LHCN-M2 (cell line): ENCODE measurements at places on chromosomes 6 and 20. TPM values are rescaled to one million over a fixed set of nuclear protein-coding genes. Genes with fewer than 3 reads are reported as not detected.

GRCh38 chr20:21191839-21192238 lies 66.0 kb downstream of the KIZ start:
- DNase-seq, result no peak

- no peak for DNase-seq
Observed at GRCh38 chr6:154766288-154766687, 33.1 kb downstream of the SCAF8 start.

DNA sequence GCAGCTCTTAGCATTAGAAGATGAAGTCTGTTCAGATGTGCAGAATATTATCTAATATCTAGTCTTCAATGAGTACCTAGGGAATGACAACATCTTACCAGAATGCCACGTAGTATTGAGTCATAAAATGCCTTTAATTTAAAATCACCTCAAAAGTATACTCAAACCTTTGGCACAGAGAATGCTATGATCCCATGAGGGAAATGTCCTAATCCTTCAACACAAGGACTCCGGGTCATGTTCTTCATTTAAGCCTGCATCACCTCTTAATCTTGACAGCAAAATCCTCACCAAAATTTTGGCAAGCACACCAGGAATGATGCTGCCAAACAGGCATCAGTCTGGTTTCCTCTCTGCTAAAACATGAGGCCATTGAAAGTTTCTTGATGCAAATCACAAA lies 23.6 kb upstream of the MARCKS start:
- DNase-seq, result peak; percentile 48

DNA sequence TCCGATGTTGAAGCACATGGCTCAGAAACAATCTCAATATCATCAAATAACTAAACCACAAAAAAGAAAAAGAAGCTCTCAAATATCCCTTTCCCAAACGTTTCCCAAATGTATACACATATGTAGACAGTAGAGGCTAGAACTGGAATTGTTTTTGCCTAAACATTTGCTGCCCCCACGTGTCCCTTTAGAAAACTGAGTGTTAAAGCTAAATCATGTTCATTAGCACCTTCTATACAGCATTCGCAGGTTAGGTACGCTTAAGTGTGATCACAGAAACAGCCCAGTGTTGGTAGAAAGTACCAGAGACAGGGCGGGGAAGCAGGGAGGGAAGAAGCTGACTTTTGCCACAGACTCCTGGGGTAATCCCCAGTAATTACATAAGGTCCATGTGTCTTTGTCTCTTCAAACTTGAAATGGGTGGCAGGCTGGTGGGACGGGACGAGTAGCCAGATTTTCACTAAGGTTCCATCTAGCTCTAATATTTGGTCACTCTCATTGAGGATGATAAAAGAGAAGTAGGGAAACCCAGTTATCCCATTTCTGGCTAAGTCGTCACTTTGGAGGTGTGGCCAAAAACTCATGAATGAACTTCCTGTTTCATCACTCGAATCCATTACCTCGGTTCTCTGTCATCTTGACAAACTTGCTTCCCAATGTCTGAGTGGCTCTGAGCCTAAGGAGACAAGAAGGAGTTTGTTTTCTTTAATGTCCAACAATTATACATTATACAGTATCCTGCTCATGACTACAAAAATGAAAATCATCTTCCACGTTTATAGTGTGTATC lies 15.0 kb upstream of the TFAP2A start:
- DNase-seq, result no peak

DNA sequence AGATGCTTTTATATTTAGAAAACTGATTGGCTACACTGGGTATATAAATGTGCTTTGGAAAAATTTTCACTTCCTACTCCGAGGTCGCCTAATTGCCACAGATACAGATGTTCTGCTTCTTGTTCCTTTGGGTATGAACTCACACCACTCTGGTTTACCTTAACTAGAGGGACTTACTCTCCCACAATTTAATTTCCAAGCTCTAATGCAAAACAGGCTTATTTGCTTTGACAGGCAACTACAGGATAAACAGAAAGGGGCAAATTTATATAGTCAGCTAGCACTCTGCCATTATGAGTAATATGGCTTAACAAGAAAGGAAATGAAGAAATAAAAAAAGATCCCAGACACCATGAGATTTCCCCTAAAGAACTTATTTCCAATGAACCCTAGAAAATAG lies 156.9 kb upstream of the ZFP64 start:
- DNase-seq, result no peak

GRCh38 chr6:143062551-143062950 lies 1.9 kb downstream of the AIG1 start:
- DNase-seq, result no peak

GRCh38 chr6:107308677-107309076 lies 150.7 kb downstream of the PDSS2 start:
- DNase-seq, result peak; percentile 11

DNA sequence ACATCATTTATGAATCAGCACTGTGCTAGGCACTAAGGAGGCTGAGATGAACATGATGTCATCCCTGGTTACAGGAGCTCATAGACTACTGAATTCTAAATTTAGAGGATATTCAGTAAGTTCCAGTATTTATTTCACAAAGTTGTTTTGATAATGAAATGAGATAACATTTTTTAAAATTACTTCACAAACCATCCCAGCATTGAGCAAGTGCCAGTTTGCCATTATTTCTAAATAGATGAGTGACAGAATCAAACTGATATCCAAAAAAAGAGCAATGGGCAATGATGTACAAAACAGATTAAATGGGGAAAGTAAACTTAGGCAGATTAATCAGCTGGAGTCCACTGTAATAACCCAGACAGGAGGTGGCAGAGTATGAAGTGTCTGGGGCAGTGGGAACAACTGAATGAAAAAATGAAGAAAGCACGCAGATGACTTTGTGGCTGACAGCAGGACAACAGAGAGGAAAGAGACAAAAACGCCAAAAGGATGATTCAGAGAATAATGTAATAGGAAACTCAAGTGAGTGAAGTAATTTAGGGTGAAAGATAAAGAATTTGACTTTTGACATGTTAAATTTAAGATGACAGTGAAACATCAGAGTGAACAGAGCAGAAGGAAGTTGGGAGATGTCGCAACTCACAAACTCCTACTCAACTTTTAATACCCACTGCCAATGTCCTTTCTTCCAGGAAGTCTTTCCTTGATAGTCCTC lies 70.2 kb downstream of the RCAN2 start:
- peak; percentile 26 for DNase-seq

EPPIN gene
- not detected in 2 replicates for total RNA-seq

RRP36 gene
- total RNA-seq, result 128 and 133 TPM in 2 replicates
